Body of pancreas (tissue), 4 donors: ENCODE measurements at places on chromosomes 2 and 18. TPM values are rescaled to one million over a fixed set of nuclear protein-coding genes. Genes with fewer than 3 reads are reported as not detected.

Gene HEATR5B
- total RNA-seq: 44.8 TPM

GRCh38 chr2:196177124-196177523 lies 5.7 kb upstream of the STK17B start:
- DNase-seq: no peak
- no peak overlapping the region for H3K4me3 ChIP-seq
- H3K27ac ChIP-seq: no peak overlapping the region

GRCh38 chr2:224357098-224357901 lies 44.6 kb downstream of the FAM124B start:
- H3K27ac ChIP-seq: no peak overlapping the region
- H3K36me3 ChIP-seq: no peaks in the 10 kb centered on the region
- H3K4me3 ChIP-seq: no peak overlapping the region
- H3K4me1 ChIP-seq: peaks cover 6% of the 10 kb centered on the region

DNA sequence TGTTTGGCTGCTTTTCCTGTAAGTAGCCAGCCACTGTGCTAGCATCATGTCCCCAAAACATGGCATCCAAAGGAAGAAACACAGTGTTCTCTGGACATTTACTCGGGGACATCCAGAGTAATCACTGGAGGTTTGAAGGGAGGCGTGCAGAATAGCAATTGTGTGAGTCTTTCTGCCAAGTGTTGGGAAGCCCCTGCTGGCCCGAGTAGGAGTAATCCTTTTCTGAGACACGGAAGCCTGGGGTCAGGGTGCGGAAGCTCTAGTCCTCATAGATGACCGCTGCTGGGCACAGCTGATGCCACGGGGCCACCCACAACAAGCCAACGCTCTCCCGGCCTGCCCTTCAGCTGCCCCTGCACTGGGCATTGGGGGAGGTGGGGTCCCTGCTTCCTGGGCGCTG lies 24.8 kb upstream of the HDAC4 start:
- no peak overlapping the region for H3K27ac ChIP-seq
- no peak overlapping the region for H3K4me3 ChIP-seq
- no peaks in the 10 kb centered on the region for H3K4me1 ChIP-seq
- no peaks in the 10 kb centered on the region for H3K27me3 ChIP-seq
- H3K36me3 ChIP-seq: no peaks in the 10 kb centered on the region

- no peak for DNase-seq
- no peaks in the 10 kb centered on the region for H3K27me3 ChIP-seq
- H3K27ac ChIP-seq: no peak overlapping the region
- no peak overlapping the region for H3K4me3 ChIP-seq
Measured at GRCh38 chr18:13973061-13973575, 57.8 kb upstream of the MC2R start.

GRCh38 chr2:232871418-232871834 lies 1.4 kb downstream of the SNORC start:
- H3K27me3 ChIP-seq: no peaks in the 10 kb centered on the region
- H3K4me3 ChIP-seq: no peak overlapping the region
- H3K27ac ChIP-seq: no peak overlapping the region
- peaks cover 11% of the 10 kb centered on the region for H3K4me1 ChIP-seq
- no peaks in the 10 kb centered on the region for H3K36me3 ChIP-seq

DNA sequence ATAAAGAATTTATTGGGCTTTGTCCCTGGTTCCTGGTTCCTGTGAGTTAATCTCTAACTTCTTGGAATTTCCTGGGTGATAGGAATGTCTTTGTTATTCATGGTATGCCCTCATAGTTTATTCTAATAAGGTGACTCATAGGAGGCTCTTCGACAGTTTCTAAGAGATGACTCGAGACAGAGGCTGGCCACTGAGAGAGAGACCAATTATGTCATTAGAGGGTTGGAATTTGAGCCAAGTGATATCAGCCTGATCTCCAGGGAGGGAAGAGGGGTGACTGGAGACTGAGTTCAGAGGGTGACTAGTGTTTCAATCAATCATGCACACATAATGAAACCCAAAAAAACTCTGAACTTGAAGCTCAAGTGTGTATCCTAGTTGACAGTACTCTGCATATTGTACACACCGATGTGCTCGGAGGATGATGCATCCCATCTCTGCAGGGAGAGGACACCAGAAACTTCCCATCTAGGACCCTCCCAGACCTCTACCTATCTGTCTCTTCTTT lies 185.7 kb downstream of the MTCL1 start:
- H3K27ac ChIP-seq: peak overlapping the region; percentile 78
- no peaks in the 10 kb centered on the region for H3K4me1 ChIP-seq
- DNase-seq: peak; percentile 41
- no peaks in the 10 kb centered on the region for H3K27me3 ChIP-seq

DNA sequence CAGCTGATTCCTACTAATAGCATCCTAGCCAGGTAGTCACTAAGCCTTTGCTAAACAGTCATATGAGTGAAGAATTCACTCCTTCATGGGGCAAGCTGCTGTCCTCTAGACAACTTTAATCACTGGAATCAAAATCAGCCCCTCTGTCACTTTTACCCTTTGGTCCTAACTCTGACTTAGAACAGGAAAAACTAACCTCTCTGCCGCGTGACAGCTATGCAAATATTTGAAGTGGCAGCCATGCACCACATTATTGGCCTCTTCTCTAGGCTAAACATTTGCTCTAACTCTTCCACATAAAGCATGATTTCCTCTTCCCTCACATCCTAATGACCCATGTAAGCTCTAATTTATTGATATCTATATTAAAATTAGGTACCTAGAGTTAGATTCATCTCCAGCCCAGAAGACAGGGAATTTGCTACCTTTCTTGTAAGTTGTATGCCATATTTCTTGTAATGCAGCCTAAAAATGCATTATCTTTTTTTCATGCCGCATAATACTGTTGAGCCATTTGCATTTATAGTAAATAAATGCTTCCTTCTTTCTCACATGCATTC lies 12.8 kb upstream of the ONECUT2 start:
- no peaks in the 10 kb centered on the region for H3K36me3 ChIP-seq
- no peak overlapping the region for H3K4me3 ChIP-seq

Gene GFPT1
- 34.6 TPM for total RNA-seq

Gene ZC3H6
- total RNA-seq: 7.0 TPM

DNA sequence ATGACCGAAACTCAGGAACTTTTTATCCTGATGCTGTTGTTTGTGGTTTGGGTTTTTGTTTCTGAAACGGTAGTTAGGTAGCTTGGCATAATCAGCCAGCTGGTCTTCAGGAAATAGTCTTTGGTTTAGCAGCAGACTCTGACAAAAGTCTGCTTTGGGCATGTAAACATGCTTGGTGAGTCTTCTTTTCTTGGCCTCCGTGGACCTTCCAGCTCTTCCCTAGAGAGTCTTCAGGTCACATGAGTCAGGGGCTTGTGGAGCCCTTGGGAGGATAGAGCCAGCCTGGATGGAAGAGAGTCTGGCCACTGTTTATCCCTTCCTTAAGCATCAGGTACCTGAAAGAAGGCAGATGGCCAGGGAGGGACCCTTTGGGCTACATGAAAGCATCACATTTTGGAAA lies 154.5 kb downstream of the MGAT5 start:
- peaks cover 30% of the 10 kb centered on the region for H3K4me1 ChIP-seq
- DNase-seq: no peak
- H3K27me3 ChIP-seq: no peaks in the 10 kb centered on the region
- H3K36me3 ChIP-seq: no peaks in the 10 kb centered on the region

DNA sequence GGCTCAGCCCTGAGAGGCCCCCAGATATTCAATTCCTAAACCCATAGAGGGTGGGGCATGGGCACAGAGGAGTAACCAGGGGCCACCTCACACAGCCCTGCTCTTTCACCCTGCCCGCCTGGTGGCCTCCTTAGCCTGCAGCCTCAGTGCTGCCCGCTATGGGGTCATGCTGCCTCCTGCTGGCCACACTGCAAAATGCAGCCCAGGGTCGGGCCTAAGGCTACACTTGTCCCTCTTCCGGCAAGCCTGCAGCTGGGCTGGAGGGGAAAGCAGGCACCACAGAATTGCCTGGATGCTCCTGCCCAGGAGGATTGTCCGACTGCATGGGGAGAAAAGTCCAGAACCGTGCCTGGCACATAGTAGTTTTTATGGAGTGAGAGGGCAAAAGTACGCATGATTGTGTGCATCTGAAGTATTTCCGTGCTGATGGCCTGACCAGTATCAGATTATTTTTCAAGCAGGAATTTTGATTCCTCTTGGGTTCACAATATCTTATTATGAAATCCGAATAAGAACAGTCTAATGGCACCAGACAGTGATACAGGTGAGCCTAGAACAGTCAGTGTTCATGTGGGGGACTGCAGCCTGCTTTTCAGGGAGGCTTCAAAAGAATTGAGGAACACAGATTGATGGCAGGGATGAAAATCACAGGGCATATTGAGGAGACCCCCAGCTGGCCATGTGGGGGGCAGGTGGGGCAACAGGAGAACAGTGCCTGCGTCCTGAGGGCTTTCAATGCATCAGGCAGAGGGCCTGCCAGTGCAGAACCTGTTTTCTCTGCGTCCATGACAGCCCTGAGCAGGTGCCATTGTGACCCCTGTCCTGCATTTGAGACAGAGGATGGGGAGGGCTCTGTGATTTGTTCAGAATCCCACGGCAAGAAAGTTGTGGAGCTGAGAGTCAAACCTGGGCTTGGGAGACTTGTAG lies 51.2 kb upstream of the ALPP start:
- H3K4me3 ChIP-seq: no peak overlapping the region
- no peaks in the 10 kb centered on the region for H3K36me3 ChIP-seq
- no peaks in the 10 kb centered on the region for H3K27me3 ChIP-seq
- no peaks in the 10 kb centered on the region for H3K4me1 ChIP-seq
- H3K27ac ChIP-seq: no peak overlapping the region

Gene CYTIP
- 5.6 TPM for total RNA-seq
